Right kidney (tissue), 9 donors: ENCODE measurements at places on chromosomes 3 and 15.

GRCh38 chr3:171163101-171164066, 136.9 kb upstream of the SLC2A2 start:
- no peak for DNase-seq

GRCh38 chr3:155738580-155739076, 6.2 kb downstream of the PLCH1 start:
- DNase-seq = no peak

GRCh38 chr15:31458596-31459399, 132.2 kb downstream of the KLF13 start:
- no peak for DNase-seq

DNA sequence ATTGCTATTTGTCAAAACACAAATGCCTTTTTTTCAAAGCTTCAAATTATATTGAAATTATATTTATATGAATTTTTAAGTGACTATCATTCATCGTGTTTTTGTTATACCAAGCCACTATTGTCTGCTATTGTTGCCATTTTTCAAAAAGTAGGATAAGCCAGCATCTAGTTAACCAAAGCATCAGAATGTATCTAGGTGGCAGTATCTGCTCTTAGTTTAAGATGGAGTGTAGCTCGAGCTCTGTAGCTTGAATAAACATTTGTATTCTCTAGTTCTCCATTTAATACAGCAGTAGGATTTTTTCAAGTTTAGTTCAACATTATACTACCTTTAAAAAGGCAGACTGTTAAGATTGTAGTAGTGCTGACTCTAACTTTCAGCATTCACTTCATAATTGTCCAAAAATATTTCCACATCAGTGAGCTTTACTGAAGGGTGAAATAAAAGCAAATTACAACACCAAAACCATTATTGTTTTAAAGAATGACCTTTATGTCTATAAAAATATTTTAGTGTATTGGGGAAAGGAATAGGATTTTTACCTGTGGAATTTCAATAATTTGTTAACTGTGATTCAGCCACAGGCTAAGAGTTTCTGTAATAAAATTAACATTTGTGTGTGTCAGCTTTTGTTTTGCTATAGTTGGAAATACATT, 19.6 kb upstream of the C15orf61 start:
- DNase-seq = no peak

- DNase-seq = no peak
Measured at GRCh38 chr15:41805711-41806110, 22.2 kb upstream of the JMJD7 start.

DNA sequence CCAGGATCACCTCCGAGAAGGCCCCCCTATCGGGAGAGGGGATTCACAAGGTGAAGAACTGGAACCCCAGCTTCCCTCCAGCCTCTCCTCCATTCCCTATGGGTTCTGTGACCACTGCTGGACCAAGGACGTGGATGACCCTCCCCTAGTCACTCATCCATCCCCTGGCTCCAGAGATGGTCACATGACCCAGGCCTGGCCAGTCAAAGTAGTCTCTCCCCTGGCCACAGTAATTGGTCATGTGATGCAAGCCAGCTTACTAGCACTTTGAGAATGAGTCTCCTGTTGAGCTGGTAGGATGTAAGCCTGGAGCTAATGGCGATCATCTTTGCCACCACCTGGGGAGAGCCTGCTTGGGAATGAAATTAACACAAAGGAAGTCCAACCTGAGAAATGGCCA, 3.9 kb downstream of the CAMK1 start:
- DNase-seq = no peak

- no peak for DNase-seq
Measured at GRCh38 chr15:86591158-86591557, 511.5 kb downstream of the AGBL1 start.

DNA sequence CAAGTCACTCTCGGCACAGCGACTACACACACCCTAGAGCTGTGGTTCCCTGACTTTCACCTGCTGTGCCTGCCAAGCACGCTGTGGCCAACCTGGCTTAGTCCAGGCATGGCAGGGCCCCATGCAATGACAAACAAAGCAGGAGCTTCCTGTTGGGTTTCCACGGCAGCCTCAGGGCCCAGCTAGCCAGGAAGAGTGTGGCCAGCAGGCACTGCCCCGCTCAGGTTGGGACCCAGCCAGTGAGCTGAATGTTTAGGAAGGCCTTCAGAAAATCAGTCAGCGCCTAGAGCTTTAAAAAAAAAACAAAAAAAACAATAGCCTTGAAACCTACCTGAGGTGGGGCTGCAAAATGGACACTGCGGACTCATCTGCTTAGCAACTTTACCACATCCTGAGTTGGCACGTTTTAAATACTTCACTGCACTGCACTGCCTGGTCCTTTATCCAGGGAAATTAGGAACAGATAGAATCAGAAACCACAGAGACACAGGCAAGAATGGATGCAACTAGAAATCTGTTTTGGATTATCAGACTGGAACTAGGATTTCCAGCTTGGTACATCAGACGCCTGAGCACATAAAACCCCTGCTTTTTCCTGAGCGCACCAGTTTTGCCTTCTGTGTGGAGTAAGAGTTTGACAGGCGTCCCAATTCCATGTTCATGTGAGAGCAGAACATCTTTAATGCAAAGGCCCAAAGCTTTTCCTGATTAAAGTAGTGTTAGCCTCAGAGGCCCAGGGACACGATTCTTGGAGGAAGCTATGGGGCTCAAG, 36.2 kb upstream of the LDHAL6B start:
- no peak for DNase-seq

DNA sequence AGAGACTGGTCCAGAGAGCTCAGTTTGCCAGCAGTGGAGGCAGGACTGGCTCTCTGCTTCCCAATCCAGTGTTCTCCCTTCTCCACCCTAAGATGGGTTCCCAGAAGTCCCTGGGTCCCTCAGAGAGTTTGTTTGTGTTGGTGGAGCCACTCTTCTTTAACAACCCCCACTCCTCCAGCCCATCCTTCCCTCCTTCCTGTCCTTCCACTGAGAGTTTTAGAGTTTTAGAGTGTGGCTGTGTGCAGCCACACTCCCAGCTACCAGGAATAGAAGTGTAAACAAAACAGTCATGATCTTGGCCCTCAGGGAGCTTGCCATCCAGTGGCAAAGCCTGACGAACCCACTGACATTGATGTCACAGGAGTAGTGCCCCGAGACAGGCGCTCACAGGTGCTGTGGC, 12.5 kb upstream of the FBLN2 start:
- DNase-seq = no peak

GRCh38 chr3:52005571-52005986, 9.9 kb upstream of the RPL29 start:
- DNase-seq = peak; percentile 60

DNA sequence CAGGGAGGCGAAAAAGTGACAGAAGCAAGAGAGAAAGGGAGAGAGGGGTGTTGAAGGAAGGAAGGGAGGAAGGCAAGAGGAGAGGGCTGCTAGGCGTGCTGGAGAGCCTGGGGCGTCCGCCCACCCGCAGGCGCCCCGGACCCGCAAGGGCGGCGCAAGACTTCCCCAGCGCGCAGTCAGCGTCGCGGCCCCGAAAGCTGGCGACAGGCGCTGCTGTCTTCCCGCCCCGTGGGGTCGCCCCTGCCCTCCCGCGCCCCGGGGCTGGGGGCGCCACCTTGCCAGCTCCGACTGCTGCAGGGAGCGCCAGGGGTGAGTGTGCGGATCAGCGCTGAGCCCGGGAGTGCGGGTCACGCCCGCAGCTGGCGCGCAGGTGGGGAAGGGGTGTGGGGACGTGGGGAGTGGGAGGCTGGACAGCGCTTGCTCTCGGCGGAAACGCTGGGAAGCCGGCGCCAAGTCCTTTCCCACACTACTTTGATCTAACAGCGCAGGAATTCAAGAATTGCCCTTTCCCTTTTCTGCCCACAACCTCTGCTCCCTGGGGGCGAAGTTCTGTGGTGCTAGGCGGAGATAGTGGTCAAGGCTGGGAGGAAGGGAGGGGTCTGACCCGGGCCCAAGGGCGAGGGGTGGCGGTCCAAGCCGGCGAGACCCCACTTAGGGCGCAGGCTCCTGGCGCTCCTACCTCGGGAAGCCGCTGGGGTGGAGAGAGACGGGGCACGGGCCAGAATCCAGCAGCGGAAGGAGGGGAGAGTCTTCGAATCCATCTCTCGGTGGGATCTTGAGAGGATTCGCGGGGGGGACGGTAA, 266.1 kb downstream of the CGGBP1 start:
- peak; percentile 79 for DNase-seq

- no peak for DNase-seq
Measured at GRCh38 chr3:112514527-112515128, 15.4 kb upstream of the BTLA start.

DNA sequence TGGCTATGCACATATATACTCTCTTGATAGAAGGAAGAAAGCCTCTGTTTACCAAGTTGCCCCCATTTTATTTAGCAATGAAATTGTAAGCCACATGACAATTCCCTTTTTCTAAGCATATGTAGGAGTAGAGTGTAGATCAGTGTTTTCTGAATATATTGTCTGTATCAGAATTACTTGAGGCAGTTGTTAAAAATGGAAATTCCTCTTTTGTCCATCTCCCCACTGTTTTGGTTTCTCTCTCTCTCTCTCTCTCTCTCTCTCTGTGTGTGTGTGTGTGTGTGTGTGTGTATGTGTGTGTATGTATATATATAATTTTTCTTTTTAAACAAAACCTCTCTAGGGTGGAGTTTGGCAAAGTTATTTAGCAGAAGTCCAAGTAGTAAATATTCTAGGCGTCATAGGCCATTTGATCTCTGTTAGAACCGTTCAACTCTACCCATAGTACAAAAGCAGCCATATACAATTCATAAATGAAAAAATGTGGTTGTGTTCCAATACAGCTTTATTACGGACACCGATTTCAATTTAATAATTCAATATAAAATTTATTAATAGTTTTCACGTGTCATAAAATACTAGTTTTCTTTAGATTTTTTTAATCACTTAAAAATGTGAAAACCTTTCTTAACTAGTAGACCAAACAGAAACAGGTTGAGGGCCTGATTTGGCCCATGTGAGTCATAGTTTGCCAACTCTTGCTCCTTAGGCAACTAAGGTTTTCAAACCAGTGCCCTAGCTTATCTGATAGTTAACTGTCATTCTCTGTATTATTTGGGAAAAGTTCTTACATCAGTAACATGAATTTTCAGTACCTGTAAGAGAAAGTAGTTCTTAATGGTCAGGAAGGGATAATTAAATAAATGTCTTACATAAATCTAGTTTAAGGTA, 39.8 kb downstream of the UBE2E1 start:
- no peak for DNase-seq

GRCh38 chr3:72661115-72661457, 187.2 kb downstream of the SHQ1 start:
- DNase-seq = no peak

- DNase-seq = no peak
Measured at GRCh38 chr3:152284906-152285305, 16.2 kb downstream of the MBNL1 start.

DNA sequence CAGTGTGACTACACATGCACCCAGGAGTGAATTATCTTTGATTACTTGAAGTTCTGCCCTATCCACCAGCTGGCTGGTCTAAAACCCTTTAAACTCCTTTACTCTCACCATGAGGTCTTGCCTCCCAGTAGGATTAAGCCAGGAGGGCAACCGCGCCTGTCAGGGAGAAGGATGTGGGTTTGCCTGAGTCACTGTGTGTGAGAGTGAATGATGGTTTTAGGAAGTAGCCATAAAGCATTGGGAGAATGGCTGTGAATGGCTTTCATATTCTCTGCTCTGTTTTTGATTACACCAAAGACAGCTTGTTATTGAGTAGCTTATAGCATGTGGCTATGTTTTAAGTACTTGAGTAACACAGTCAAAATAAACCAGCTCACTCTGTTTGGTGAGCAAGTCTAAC, 637.7 kb upstream of the TBL1XR1 start:
- DNase-seq = no peak

GRCh38 chr3:155335724-155336354, 42.4 kb upstream of the STRIT1 start:
- no peak for DNase-seq

- no peak for DNase-seq
Measured at GRCh38 chr15:67955252-67955651, 98.9 kb upstream of the PIAS1 start.

DNA sequence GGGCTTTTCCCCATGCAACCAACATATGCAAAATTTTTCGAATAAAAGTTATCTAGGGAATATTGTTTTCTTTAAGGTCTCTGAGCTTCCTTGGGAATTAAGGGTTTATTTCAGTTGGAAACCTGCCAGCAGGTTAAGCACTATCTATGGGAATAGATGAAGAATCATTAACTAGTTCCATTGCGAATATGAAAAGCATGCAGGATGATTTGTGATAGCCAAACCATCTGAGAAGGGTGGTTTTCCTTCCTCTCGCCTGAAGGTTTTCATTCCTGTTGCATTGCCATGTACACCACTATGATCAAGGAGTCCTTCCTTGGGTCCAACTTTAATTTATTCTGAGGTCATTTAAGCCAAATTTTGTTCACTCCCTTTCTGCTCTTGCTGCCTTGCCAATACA, 184.9 kb downstream of the NR2F2 start:
- peak; percentile 12 for DNase-seq

GRCh38 chr15:99006904-99007495, 592 bp downstream of the PGPEP1L start:
- no peak for DNase-seq

DNA sequence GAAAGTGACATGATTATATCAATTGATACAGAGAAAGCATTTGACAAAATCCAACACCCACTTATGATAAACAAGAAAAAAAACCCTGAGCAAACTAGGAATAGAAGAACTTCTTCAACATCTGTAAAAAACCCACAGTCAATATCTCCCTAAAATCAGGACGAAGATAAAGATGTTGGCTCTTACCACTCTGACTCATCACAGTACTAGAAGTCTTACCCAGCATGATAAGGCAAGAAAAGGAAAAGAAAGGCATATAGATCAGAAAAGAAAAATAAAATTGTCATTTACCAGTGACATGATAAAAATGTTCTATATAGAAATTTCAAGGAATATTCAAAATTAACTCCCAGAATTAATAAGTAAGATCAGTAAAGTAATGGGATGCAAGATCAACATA, 7.2 kb upstream of the FBXW12 start:
- no peak for DNase-seq

DNA sequence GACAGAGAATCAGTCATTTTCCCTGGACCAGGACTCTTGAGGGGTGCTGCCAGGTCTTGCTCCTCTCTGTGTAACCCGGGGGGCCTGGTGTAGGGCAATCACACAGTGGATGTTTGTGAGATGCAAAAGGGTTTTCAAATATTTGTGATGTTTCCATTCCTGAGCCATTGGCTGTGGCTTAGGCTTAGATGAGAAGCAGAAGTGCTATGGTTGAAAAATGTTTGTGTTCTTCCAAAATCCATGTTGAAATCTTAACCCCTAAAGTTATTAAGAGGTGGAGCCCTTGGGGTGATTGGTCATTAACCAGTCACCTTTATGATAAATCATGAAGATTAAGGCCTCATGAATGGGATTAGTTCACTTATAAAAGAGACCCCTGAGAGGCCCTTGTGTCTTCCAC, 36.5 kb downstream of the CORO2B start:
- DNase-seq = no peak

DNA sequence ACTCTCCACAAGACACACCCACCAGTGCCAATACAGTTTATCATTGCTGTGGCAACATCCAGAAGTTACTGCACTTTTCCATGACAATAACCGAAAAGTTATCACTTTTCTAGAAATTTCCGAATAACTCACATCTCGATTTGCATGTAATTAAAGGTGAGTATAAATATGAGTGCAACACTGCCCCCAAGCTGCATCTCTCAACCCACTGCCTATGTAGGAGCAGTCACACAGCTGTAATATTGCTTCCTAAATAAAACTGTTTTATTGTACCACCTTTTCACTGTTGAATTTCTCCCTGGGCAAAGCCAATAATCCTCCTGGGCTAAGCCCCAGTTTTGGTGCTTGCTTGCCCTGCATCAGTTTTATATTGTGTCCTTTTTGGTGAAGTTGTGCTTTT, 601.0 kb upstream of the EPHA6 start:
- DNase-seq = no peak

GRCh38 chr15:35880896-35881295, 334.9 kb upstream of the DPH6 start:
- DNase-seq = no peak

- peak; percentile 27 for DNase-seq
Measured at GRCh38 chr3:155676252-155676981, 68.5 kb downstream of the PLCH1 start.
